IMR-90 (cell line): ENCODE measurements at places on chromosomes 12 and 14. TPM values are rescaled to one million over a fixed set of nuclear protein-coding genes. Genes with fewer than 3 reads are reported as not detected.

- DNase-seq, result no peak
Measured at GRCh38 chr14:70708717-70709570, 67.2 kb downstream of the TTC9 start.

GRCh38 chr14:76597387-76597786, 163.9 kb upstream of the VASH1 start:
- no peak for DNase-seq

- peak; percentile 37 for DNase-seq
Measured at GRCh38 chr12:12723149-12723680, 6.0 kb downstream of the CDKN1B start.

DNA sequence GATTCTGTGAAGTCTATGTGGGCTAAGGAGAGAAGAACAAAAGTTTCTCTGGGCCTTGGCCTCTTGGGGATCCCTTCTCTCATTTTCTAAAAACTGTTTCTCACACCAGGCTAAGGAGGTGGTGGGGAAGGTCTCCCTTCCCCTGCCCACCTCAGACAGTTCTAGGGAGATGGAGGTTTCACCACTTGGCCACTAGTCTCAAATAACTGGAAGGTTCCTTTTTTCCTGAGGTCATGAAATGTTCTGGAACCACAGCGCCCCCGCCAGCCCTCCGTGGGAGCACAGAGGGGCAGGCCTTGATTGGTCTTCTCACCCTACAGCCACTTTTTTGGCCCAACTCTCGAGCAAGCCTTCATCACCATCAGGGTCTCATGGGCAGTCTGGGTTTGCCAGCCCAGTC, 12.6 kb downstream of the C12orf43 start:
- no peak for DNase-seq

GRCh38 chr14:77140359-77141213, 1.0 kb downstream of the ZDHHC22 start:
- DNase-seq, result no peak

The CEBPE gene
- 0.05 TPM in 1 of 2 replicates, not detected in the other for polyA plus RNA-seq

The SLC7A7 gene
- polyA plus RNA-seq, result 1.4 and 1.8 TPM in 2 replicates

The KRT77 gene
- not detected in 2 replicates for polyA plus RNA-seq

The TC2N gene
- polyA plus RNA-seq, result 0.03 and 0.04 TPM in 2 replicates

The PPTC7 gene
- polyA plus RNA-seq, result 5.9 and 6.8 TPM in 2 replicates
